ENCODE measurements at places on chromosomes 3 and 15. TPM values are rescaled to one million over a fixed set of nuclear protein-coding genes. Genes with fewer than 3 reads are reported as not detected.

Gene PLSCR4
- total RNA-seq, result 18.1 TPM

Gene CCNDBP1
- 70.9 TPM for total RNA-seq

Gene CHRNA5
- total RNA-seq, result 5.1 TPM

Gene HRG
- total RNA-seq, result not detected

Gene PARP3
- total RNA-seq, result 17.6 TPM

Gene ETV5
- 59.5 TPM for total RNA-seq

Gene CPN2
- total RNA-seq, result not detected

Gene NOX5
- 0.25 TPM for total RNA-seq

Gene RAD18
- 24.6 TPM for total RNA-seq
